ENCODE measurements at places on chromosomes 2 and 18.

DNA sequence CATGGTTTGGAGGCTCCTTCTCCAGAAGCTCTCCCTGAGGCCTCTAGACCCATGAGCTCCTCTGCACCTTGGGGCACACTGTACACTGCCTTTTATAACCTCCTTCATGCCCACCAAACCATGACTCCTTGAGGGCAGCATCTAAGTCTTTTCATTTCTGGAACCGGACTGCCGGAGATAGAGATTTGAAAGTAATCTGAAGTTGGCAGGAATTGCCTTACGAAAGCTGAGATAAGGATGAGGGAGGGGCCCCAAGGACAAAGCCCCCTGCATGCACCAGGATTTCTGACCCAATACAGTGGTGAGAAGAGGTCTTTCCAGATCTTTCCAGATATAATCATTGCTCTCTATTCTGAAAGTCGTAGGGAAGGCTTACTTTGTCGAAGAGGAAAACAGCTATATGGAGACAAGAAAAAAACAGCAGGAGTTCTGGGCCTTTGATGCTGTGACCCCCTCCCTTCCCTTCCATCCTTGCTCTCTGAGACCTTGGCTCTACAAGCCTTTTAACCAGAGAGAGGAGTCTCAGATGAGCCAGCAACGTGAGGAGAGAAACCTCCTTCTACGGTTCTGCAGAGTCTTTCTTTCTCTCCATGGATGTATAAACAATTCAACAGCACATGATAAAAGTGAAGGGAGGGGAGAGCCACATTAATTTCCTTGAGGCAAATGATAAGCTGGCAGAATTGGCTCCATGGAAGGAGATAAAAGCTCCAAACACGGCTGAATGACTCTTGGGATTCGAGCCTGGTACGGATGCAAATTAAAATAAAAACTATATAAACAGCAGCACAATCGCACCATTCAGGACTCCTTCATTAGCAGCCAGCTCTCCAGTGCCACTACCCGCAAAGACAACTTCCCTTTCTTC is 88.0 kb upstream of the RTN4 start:
- no peak for DNase-seq

- DNase-seq, result no peak
These were observed 51.0 kb upstream of the ABCA12 start for GRCh38 chr2:215189393-215189792.

DNA sequence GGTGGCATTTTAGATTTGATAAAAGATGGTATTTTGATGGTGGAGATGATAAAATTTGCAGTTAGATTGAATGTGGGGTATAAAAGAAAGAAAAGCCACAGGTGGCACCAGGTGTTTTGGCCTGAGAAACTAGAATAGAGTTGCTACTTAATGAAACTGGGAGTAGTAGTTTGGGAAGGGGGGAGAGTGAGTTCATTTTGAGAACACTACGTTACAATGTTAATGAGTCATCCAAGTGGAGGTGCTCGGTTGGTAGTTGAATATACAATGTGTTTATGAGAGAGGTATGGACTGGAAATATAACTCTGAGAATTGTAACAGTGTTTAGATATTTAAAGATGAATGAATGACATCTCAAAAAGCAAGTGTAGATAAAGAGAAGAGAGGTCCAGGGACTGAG is 26.4 kb downstream of the EPG5 start:
- DNase-seq, result no peak

DNA sequence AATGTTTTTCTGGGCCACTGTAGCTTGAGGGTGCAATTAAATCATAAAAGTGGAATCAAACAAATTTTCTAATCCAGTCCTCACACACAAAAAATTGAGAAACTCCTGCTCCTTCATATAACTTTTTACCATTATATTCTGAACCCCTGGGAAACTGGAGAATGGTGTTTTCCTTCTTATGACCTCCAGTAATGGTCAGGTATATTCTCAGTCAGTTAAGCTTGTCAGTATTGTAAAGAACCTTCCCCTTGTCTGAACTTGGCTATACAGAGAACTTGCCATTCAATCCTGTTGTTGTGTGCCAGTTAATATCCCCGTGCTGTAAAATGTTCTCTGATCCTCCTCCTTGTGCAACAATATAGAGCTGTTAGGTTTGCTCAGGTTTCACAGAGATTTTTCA is 39.5 kb downstream of the ZNF804A start:
- DNase-seq, result no peak

GRCh38 chr2:15141211-15141610 is 419.9 kb downstream of the NBAS start:
- no peak for DNase-seq

GRCh38 chr18:26017929-26018328 is 72.5 kb downstream of the SS18 start:
- DNase-seq, result no peak

DNA sequence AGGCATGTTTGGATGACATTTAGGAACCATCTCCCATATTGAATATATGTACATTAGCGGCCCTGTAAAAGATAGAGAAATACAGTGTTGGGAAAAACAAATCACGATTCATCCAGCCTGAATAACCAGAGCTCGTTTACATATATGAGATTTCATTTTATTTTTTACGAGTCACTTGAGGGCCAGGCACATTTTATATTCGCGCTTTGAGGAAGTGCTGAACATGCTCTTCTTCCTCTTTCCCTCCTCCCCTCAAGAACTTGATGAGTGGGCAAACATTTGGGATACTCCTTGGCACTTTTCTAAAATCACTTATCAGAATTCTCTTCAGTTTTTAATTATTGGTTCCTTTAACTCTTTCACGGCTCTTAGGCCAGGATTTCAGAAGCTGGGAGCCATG is 268.0 kb upstream of the TANK start:
- DNase-seq, result no peak

DNA sequence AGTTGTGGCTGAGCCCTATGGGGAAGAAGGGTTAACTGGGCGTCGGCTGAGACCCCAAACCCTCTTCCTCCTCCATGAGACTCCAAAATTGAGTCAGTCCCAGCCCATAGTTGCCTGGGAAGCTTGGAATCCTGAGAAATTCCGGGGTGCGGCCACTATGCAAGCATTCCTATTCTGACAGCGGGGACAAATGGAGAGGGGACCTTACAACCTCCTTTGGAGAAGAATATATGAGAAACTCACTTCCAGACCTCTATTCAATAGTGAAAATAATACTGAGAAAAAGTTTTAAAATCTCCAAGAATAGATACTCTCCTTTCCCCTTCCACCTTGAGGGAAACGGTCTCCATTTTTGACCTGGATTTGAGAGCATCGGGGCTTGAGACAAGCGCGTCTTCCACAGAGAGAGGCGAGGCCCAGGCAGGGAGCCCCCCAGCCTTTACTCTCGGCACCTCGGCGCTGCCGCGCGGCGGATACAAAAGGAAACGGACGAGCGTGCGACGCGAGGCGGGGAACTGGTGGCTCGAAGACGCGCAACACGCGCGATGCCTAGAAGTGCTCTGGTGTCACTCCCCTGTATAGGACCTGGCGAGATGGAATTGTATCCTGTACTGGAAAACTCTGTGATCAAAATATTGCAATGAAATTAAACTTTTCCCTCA is 11.1 kb downstream of the NR4A2 start:
- peak; percentile 75 for DNase-seq

All from natural killer cell (primary cell).